ENCODE measurements at places on chromosomes 2 and 18. TPM values are rescaled to one million over a fixed set of nuclear protein-coding genes. Genes with fewer than 3 reads are reported as not detected.

The MYO1B gene
- 51.4 TPM for total RNA-seq

- no peak for DNase-seq
Measured at GRCh38 chr2:231113489-231113888, 11.4 kb downstream of the HTR2B start.

The CD8B gene
- 0.24 TPM for total RNA-seq

DNA sequence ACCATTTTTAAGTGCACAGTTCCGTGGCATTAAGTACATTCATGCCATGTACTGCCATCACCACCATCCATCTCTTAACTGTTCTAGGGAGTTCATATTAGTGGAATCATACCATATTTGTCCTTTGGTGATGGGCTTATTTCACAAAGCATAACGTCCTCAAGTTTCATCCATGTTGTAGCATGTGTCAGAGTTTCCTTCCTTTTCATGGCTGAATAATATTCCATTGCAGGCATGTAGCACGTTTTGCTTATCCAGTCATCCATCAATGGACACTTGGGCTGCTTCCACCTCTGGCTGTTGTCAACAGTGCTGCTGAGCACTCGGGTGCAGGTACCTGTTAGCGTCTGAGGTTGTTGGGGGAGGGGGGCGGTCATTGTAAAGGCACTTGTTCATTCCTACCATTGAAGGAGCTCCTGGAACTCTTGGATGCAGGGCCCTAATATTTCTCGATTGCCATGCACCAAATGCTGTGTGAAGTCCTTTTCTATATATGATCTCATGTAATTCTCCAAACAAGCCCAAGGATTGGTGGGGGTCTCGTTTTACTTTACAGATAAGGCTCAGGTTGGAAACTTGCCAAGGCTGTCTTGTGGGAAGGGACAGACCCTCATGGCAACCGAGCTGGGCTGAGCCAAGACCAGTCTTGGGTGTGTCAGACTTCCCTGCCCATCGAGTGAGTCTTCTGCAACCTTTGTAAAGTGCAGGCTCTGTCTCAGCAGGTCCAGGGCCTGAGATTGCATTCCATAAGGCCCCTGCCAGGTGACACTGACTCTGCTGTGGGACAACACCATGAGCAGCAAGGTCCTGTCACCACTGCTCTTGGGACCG, 42.9 kb upstream of the SH3RF3 start:
- no peak for DNase-seq

GRCh38 chr2:241088791-241089732, 13.0 kb downstream of the MTERF4 start:
- no peak for DNase-seq

GRCh38 chr18:36187193-36187825, at the start of gene MOCOS:
Gene MOCOS (plus strand): TSS chr18:36187497. CDS start chr18:36187540, 43 bp downstream.
- DNase-seq: peak; percentile 85

DNA sequence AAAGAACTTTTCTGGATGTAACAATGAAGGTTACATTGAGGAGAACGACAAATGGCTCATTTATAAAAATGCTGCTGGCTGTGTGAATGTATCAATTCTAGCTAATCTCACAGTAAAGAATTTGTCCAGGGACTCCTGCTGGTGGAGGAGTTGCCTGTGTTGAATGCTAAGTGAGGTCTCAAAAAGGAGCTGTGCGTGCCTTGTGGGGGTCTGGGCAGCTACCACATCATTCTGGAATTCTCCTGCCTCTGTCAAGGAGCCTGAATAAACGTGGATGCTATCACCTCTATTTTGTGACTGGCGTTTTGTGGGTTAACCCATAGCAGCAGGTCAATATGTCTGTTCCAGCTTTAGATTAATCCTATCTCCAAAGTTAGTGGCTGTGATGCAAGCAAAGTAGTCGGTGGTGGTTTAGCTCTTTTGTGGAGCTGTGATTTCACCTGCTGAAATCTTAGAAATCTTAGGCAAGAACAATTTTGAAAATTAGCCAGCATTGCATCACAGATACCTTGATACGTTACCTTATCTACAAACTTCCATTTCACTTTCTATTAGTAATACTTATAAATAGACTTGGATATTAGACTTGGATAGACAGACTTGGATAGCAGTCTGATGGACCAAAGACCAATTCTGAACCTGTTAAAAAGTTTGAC, 96.8 kb downstream of the MTCL1 start:
- DNase-seq: no peak

The SULT1C2 gene
- 2.2 TPM for total RNA-seq

- no peak for DNase-seq
Measured at GRCh38 chr2:145040433-145040832, 520.5 kb upstream of the ZEB2 start.

DNA sequence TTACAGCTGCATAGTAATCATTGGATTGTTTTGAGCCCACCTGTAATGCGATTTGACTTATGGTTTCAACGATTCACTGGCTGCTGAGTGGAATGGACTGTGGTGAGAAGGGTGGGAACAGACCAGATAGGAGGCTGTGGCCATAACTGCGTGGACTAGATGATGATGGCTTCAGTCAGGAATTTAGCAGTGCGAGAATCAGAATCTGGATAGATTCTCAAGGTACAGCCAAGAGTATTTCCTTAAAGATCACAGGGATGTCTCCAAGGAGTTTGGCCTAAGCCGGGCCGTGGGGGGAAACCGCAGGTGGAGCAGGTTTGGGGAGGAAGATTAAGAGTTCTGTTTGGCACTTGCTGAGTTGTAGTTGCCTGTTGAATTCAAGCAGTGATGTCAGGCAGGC, 44.0 kb upstream of the CHMP1B start:
- no peak for DNase-seq

The CERKL gene
- total RNA-seq: not detected

- DNase-seq: no peak
Measured at GRCh38 chr2:9830685-9831410, 12.4 kb upstream of the TAF1B start.

The HOXD12 gene
- not detected for total RNA-seq

- DNase-seq: no peak
Measured at GRCh38 chr2:55338268-55338667, 69.2 kb upstream of the MTIF2 start.

DNA sequence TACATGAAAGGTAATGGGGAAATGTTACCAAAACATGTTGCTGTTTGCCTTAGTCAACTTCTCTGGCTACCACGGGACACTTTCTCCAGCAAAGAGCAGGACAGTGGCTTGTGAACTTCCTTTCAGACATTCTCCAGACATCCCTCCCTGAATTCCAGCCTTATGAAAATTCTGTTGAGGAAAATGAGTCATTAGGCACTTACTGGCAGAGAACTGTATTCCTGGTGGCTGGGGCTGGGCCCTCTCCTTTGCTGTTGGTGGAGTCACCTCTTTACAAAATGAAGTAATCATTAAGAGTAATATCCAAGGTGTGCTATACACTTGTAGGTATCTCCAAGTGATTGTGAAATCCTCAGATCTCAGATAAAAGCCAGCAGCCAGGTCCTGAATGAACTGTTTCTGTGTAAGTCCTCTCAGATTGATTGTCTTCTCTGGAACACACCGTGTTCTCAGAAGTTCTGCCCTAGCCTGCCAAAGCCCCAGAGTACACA, 1.3 kb upstream of the FAP start:
- no peak for DNase-seq

Measured in H9 (cell line).